ENCODE measurements at places on chromosomes 13 and 19.

DNA sequence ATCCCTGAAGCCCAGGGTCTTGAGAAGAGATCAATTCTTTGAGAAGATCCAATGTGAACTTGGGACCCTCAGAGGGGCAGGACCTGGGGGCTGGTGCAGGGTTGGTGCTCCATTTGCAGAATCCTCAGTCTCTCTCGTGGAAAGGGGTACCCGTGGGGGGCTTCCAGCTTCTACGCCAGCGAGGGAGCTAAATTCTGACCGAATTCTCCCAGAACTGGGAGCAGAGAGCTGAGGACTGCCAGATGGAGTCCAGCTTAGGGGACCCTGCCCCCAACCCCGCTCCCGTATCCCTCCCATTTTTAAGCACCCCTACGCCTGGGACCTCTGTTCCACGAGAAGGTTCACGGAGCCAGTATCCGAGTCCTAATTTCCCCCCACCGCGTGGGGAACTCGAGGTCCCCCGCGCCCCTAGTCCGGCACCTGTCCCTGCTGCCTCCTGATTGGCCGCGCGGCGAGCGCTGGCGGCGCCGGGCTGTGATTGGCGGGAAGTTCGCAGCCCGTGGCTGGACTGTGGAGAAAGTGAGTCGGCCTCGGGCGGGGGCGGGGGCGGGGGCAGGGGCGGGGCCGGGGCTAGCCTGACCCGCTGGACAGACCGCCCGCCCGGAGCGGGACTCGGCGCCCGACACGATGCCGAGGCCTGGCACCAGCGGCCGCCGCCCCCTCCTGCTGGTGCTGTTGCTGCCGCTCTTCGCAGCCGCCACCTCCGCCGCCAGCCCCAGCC is 4.4 kb upstream of the LTBP4 start:
- peak; percentile 89 for DNase-seq

GRCh38 chr13:48132961-48133360 is 38.1 kb upstream of the MED4 start:
- DNase-seq: no peak

DNA sequence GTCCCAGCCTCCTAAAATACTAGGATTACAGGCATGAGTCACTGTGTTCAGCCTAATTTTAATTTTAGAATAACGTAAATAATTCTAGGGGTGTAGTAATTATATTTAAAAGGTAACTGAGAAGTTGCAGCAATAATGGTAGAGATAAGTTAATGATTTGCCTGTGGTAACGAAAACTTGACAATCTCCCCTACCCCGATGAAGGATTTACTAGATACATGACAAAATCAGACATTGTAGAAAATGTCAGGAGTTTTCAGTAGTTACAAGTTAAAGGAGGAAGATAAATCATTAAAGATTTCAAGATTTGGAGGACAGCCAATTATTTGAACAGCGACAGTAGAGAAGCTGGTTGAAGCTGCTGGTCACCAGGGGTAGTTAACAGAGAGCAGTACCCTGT is 652.2 kb upstream of the PCDH20 start:
- no peak for DNase-seq

- no peak for DNase-seq
Measured at GRCh38 chr13:40407567-40407966, 258.9 kb downstream of the FOXO1 start.

DNA sequence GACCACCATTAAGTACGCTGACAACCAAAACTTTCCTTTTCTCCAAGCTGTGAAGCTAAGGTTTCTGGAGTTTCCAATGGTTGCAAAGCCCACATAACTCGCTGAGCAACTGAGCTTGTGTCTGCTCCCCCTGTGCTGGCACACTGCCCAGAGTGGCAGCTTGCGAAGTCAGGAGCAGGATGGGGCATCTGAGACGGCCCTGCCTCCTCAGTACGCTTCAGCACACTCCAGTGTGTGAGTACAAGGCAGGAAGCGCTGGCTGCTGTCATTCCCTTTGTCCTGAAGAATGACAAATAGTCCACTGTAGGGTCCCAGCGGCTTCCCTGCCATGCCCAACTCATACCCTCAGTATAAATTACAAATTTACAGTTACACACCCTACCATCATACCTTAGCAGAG is 51.5 kb downstream of the SKA3 start:
- peak; percentile 13 for DNase-seq

DNA sequence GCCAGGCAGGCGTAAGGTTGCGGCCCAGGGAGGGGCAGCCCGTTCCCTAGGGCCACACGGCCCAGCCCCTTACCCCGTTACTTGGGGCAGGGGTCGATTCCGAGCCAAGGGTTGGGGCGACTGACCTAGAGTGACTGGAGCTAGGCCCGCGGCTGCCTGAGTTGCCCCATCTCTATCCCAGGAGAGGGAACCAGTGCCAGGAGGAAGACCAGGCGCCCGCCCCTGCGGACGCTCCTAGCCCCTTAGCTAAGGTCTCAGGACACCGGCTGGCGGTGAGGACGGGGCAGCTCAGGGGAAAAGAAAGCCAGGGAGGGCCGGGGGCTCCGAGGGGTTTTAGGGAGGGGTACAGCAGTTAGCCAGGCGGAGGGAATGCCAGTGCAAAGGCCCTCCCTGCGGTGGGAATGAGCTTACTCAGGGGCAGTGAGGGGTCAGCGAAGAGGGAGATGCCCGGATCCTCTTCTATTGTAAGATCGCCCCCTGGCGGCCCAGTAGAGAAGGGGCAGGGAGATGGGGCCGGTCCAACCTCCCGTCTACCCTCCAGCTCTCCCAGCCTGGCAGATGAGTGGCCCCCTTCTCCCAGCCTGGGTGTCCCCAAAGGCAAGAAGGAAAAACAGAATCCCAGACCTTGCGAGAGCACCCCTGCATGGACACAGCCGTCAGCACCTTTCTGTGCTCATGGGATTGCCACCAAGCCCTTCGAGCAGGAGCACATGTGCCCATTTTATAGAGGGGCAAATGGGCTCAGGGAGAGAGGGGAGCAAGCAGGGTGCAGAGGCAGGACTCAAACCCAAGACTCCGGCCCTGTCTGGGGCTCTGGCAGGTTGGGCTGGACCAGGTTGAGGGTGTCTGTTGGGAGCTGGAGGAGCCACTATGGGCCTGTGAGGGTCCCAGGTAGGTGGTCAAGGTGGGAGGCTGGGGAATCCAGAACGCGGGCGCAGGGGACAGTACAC is 16.3 kb downstream of the CILP2 start:
- peak; percentile 74 for DNase-seq

GRCh38 chr19:55980415-55980814 is 6.2 kb upstream of the NLRP5 start:
- no peak for DNase-seq

- DNase-seq: no peak
Measured at GRCh38 chr13:104868806-104869205, 1666.7 kb downstream of the EFNB2 start.

DNA sequence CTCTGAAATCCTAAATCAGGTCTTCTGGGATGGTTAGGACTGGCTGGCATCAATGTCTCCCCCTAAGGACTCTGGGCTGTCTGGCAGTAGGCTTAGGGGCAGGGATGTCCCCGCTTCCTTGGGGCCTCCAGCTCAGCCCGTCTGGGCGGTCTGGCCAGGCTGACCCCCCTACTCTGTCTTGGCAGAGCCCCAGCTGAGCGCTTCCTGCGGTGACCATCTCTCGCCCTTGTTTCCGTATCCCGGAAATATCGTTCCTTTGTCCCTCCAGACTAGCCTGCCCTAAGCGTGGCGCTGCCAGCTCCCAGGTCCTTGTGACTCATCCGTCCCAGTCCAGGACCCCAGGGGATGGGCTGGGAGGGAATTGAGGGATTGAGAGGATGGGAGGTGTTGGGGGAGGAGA is 11.3 kb downstream of the GTPBP3 start:
- DNase-seq: peak; percentile 42

GRCh38 chr19:31096935-31097545 is 252.2 kb downstream of the TSHZ3 start:
- no peak for DNase-seq

DNA sequence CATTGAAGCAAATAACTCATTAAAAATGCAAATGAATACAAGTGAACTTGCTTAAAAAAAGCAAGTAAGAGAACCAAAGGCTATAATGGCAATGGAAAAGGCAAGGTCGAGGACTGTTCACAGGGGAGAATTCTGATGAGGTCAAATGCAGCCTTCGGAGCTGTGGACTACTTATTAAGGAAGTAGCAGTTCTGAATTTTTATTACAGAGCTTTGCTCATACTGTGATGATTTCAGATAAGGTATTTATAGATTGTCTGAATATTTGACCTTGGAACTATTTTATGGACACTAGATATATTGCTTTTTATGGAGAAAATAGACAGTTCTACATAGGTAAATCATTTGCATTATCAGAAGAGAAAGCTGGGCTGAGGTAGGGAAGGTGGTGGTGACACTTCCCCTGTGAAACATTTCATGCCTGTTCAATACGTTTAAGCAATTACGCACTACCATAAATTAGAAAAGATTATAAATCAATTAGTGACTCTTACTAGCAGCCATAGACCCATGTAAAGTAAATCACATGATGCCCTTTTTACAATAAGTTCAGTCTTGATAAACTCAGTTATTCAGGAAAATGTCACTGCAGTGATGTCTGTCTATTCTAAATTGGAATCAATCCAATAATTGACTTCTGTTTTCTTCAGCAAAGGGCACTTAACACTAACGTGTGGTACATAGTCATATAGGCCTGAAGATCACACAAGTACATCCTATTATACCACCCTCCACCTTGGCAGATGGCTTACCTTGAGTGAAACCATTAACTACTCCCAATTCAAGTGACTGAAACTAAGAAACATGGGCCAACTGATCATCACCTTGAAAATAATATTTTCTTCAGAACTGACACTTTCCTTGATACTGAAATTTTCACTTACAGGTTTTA is 260.0 kb downstream of the KLF12 start:
- no peak for DNase-seq

GRCh38 chr13:80086304-80086721 is 254.6 kb downstream of the SPRY2 start:
- DNase-seq: no peak

DNA sequence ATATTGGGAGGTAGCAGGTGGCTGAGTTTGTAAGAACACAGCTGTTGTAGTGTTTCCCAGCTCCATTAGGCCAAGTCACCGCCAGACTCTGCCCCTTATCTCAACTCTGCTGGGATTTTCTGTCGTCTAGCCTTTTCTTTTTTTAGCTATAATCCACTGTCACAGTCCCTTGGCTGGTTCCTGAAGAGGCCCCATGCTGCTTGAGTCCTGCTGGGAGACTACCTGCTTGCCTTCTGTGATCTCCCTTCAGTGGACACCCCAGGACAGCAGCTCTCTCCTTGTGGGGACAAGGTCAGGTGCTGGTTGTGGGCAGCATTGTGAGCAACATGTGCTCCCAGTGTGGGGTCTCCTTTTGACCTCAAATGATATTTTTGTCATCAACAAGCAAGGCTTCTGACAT is 195.0 kb upstream of the ATXN8OS start:
- DNase-seq: no peak

- peak; percentile 1 for DNase-seq
Measured at GRCh38 chr13:20738616-20739015, 35.1 kb downstream of the IL17D start.

DNA sequence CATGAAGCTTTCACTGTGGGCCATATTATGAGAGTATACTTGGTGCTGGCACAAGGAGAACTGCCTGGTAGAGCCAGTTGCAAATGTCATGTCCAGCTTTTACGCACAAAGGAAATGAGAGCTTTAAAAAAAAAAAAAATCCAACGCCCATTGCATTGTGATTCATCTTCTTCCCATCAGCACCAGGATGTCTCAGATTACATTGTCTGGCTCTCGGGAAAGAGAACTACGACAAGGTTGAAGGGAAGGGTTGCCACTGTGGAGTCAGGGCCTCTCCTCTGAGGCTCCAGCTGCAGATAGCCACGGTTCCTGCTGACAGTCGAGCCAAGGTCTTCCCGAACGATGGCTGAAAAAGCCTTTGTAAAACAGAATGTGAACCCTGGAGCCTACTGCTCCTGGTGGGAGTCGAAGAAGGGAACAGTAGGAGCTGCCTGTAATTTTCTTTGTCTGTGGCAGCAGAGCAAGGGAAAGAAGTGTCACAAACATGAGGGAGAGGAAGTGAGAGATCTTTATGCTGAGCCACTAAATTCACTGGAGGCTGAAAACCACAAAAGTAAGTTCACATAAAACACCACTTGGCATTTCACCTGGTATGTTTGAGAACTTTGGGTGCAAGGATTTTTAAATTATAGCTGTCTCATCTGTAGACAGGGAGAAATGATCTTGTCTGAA is 704.7 kb downstream of the DIAPH3 start:
- DNase-seq: no peak

- DNase-seq: no peak
Measured at GRCh38 chr19:19443902-19444680, 38.6 kb downstream of the GATAD2A start.

DNA sequence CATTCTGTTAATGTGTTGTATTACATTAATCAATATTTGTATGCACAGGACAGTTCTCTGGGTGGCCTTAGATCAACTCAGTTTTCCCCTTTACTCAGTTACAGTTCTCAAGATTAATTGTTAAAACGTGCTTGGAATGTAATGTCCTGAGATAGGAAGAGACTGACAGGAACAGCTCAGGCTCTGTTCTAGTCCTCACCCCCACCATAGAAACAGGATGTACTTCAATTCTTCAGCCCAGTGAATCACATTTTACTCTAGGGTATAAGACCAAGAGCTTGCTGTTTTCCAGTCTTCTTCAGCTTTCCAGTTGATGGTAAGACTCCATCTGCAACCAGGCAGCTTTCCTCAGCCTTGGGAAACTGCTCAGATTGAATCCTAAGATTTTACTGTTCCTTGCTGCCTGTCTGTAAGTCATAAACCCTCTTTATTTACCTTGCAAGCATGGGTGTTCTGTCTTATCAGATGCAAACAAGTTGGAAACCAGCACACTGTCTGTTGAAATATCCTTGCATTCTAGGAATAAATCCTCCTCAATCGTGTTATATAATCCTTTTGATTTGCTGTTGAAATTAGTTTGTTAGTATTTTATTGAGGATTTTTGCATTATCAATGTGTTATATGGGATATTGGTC is 836.9 kb upstream of the PCDH9 start:
- no peak for DNase-seq

DNA sequence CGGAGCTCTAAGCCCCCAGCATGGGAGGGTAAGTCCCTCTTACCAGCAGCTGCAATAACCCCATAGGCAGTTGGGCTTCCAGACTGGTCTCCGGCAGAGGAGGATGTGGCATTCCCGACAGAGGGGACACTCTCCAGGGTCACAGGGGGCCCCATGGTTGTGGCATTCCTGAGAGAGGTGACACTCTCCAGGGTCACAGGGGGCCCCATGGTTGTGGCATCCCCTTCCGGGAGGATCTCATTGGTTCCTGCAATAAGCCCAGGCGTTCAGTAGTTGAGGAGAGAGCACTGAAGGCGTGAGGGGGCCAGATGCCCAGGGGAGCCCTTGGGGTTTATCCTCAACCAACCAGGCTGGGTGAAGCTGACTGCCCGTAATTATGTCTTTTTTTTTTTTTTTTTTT is 5.4 kb downstream of the CD320 start:
- no peak for DNase-seq
